ENCODE measurements at places on chromosomes 2 and 18. TPM values are rescaled to one million over a fixed set of nuclear protein-coding genes. Genes with fewer than 3 reads are reported as not detected.

DNA sequence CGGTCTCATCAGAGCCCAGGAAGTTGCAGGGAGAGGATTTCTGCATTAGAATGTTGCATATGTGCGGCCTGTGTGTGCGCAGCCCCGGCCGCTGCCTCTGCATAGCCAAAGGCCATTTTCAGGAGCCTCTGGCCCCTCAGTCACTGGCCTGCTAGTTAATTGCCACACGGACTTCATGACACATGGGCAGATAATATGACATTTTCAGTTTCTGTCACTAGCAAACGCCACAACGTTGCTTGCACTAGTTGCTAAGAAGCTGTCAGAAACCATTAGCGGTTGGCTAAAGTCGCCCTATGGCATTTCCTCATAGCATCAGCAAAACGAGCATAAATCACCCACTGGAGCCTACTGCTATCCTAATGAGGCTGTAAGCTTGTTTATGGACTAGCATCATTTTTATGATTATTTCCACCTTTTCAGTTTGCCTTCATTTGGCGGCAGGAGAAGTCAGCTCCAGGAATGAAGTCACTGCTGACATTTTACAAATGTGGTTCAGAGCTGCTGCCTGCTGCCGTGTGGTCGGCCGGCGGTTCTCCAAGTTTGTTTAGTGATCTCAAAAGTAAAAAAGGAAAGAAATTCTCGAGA, 73.7 kb downstream of the MEIS1 start:
- no peak overlapping the region for H3K27ac ChIP-seq
- no peak for DNase-seq
- H3K4me3 ChIP-seq, result no peak overlapping the region
- no peaks in the 10 kb centered on the region for H3K36me3 ChIP-seq
- no peaks in the 10 kb centered on the region for H3K4me1 ChIP-seq
- H3K27me3 ChIP-seq, result no peaks in the 10 kb centered on the region

GRCh38 chr2:1767939-1768691, 23.8 kb upstream of the PXDN start:
- H3K36me3 ChIP-seq, result no peaks in the 10 kb centered on the region
- no peak for DNase-seq
- no peak overlapping the region for H3K4me3 ChIP-seq
- no peaks in the 10 kb centered on the region for H3K27me3 ChIP-seq

DNA sequence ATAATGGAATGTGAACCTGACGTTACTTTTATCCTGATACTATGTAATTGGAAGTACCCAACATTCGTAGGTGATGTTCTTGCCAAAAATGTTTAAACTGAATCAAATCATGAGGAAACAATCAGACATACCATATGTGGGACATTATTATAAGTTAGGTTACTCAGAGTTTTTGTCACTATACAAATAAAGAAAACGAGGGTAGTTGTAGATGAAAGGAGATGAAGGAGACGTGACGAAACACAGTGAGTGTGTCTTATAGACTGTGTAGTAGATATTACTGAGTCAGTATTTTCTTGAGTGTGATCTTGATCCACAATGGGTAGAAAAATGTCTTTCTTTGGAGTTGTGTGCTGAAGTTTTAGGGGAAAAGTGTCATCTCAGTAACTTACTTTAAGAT, 176.8 kb downstream of the ZNF407 start:
- no peaks in the 10 kb centered on the region for H3K4me1 ChIP-seq
- no peak overlapping the region for H3K27ac ChIP-seq
- no peak for DNase-seq
- H3K4me3 ChIP-seq, result no peak overlapping the region
- H3K27me3 ChIP-seq, result no peaks in the 10 kb centered on the region

The CLIP4 gene
- 25.3 TPM for total RNA-seq

The KCNIP3 gene
- total RNA-seq, result not detected
